Activated naive CD8-positive, alpha-beta T cell treated with anti-CD3 and anti-CD28 coated beads, Interleukin-2, amount 50 U/mL, for 24 hours (primary cell): ENCODE measurements at places on chromosomes 5 and 9.

DNA sequence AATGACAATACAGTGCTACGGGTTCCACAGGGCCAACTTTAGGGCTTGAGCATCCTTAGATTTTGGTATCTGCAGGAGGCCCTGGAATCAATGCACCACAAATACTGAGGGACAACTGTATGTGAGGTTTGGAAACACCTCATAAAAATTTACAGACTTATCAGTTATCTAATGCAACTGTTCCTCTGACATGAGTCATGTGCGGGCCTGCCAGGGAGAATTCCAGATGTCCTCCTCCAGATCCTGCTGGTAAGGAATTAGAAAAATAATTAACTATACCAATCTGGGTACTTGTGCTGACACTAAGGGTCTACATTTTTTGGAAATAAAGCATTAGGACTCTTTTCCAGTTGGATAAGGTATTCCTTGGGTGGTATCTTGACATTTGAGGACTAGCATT is 333.3 kb downstream of the ARRDC3 start:
- no peak for DNase-seq

- no peak for DNase-seq
Measured at GRCh38 chr5:51383131-51384121, at the start of gene ISL1. Gene ISL1 (plus strand): TSS chr5:51383448. CDS start chr5:51383672, 224 bp downstream.

GRCh38 chr5:14773588-14773987 is 98.0 kb downstream of the ANKH start:
- DNase-seq: no peak

- DNase-seq: no peak
Measured at GRCh38 chr5:53017383-53017782, 28.2 kb downstream of the ITGA2 start.

DNA sequence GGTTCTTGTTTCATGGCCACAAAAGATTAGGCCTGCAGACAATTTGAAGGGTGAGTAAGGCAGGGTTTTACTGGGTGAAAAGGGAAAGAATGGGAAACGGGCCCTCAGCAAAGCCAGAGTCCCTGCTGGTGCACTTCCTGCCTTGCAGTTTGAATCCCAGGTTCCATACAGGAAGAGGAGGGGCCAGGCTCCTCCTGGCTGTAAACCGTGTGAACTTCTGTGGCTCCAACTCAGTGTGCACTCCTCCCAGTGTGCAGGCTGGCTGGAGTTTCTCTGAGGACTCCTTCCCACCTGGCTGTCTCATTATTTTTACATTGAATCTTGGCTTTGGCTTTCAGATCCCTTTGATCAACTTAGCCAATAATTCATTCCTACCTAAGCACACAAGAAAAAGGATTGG is 367.1 kb upstream of the KLF4 start:
- no peak for DNase-seq

DNA sequence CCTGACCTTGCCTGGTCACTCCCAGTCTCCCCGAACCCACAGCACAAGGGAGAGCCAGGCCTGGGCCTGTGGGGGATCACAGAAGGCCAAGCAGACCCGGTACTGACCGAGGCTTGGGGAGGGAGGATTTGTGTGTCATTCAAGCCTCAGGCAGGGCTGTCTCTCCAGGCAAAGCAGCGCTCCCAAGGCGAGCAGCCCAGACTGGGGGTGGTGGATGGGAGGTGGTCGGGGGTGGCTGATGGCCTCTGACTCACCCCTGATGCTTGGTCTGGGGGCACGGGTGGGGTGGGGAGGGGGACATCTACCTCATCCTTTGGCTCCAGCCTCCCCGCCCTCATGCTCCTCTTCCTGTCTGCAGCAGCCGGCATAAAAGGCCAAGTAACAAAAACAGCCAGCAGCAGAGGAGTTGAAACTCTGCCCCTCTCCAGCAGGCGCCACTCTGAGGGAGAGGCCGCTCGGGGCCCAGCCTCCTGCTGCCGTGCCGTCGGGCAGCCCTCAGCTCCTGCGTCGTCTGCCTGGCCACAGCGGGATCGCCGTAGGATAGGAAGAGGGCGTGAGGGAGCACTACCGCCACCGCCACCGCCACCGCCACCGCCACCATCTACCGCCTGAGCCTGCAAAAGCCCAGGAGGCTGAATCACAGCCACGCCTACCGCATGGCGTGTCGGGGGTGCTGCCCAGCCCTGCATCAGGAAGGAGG is 166.0 kb downstream of the OLFM1 start:
- no peak for DNase-seq

DNA sequence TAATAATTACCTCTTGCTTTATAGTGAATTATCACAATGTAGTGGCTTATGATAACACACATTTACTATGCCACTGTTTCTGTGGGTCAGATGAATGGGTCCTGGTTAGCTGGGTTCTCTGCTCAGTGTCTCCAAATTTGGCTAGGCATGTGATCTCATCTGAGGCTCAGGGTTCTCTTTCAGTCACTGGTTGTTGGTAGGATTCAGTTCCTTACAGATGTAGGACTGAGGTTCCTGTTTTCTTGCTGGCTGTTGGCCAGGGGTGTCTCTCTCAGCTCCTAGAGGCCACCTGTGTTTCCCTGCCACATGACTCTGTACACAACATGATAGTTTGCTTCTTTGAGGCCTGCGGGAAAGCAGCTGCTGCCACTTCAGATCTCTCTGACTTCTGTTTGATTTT is 7.1 kb downstream of the NFX1 start:
- no peak for DNase-seq

DNA sequence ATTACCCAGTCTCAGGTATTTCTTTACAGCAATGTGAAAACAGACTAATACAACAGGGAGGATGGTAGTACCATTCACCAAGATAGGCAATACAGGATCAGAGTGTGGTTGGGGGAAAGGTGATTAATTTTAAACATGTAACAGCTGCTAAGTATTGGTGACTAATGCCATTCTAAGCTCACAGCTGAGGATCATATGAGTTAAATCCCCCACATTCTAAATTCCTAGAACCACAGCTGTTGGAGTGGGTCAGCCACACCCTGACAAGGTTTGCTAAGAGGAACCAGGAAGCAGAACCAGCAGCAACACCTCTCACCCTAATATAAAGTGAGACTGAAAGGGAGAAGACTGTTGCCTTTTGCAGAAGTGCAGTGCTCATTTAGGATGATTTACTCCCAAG is 24.8 kb downstream of the HSPB3 start:
- no peak for DNase-seq

- no peak for DNase-seq
Measured at GRCh38 chr9:22413884-22414283, 32.7 kb upstream of the DMRTA1 start.

DNA sequence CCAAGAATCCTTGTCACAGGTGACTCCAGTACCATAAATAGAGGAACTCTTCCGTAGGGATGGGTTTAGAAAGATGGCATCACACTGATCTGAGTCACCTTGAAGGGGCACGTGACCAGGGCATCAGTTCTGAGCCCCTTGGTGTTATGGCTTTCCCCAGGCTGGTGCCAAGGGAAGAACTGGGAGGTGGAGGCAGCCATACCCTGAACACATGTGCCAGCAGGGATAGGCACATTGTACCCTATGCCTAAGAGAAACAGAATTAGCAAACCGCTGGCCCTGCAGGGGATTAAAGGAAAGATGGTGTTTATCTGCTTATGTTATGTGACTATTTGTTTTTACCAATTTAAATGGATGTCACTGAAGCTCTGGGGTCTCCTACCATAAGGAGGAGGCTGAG is 196.2 kb downstream of the RGS3 start:
- DNase-seq: no peak
